ENCODE measurements at places on chromosomes 1 and 21.
A peak's percentile ranks its signal among the peaks of the same experiment; 100 is the strongest.

DNA sequence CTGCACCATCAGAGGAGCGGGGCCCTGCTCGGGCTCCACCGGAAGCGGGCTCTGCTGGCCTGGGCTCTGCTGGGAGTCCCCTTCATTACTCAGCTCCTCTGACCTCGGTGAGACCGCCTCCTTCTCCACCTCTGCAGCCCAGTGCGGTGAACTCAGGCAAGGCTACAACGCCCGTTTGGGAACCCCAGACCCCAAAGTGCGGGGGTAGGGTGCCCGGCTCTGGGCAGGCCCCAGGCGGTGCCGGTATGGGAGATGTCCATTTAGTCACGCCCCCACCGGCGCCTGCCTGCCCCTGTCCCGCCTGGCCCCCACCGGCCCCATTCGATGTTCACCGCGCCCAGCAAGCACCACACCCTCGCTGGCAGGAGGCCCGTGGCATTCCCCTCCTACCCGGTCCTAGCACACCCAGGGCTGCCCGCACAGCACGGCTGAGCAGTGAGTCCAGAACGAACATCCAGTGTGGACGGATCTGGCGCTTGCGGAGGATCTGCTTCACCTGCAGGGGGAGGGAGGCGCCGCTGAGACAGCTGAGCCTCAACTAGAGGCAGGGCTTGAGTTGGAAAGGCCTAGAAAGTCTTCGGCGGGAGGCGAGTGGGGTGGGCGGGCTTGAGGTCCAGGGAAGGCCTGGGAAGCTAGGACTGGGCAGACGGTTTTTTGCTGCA is 10.0 kb downstream of the MAP3K6 start:
- DNase-seq, result no peak

DNA sequence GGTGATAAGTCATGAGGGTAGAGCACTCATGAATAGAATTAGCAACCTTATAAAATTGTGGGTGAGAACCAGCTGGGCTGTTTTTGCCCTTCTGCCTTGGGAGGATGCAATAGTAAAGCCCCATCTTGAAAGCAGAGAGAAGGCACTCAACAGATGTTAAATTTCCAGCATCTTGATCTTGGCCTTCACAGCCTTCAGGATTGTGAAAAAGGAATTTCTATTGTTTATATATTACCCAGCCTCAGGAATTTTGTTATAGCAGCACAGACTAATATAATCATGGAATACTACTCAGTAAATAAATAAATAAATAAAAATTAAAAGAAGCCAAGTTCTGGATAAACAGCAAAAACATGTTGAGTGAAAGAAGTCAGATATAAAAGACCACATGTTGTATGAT is 175.2 kb downstream of the KCNT2 start:
- DNase-seq, result no peak

- DNase-seq, result no peak
Observed at GRCh38 chr1:188958461-188959115, 1519.1 kb downstream of the BRINP3 start.

DNA sequence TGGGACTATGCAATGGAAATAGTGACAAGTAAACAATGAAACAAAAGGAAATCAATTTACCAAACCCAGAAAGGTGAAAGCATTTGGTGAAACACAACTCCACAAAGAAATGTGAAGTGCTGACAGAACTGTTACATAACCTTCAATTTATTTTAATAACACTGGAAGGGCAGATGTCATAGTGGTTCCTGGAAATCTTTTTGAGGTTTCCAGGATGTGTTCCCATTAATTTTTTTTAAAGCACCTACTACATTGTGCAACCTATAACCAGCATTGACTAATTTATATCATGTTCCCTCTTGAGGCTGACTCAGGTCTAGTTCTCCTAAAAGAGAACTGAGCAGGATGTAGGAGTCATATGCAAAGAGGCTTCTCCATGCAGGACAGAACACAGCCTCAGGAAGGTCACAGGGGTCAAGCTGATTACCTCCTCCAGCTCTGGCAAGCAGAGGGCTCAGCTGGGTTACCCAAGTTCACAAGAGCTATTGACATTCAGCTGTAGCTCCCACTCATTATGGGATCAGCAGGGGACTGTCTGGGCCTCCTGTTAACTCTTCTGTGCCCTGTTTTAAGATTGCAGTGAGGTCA is 157.1 kb upstream of the NRIP1 start:
- peak; percentile 25 for DNase-seq

- no peak for DNase-seq
Observed at GRCh38 chr1:78237364-78237916, 191.7 kb downstream of the GIPC2 start.

DNA sequence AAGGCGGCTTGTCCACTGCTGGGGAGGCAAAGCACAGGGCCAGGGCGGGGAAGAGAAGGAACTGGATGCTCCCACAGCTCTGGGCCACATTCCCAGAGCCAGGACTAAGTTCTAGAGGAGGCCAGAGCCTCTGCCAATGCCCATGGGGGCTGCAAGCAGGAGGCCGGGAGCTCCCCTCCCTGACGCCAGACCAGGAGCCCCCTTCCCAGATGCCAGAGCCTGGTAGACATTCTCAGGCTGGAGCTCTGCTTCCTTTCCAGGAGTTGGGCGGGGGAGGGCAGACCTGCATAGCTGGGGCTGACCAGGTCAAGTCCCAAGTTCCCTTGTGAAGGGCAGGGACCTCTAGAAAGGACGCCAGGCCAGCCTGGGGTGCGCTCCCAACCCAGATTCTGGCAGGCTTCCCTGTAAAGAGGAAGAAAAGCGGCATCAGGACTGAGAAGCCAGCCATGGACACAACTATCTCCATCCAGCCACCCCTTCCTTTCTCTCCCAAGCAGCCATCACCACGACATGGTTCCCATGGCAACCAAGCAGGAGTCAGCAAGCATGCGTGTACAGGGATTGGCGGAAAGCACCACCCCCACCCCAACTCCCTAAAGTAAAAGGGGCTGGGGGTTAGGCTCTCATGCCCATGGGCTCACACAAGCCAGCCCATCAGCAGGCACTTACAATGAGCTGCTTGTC is 13.4 kb downstream of the KIF21B start:
- DNase-seq, result no peak

DNA sequence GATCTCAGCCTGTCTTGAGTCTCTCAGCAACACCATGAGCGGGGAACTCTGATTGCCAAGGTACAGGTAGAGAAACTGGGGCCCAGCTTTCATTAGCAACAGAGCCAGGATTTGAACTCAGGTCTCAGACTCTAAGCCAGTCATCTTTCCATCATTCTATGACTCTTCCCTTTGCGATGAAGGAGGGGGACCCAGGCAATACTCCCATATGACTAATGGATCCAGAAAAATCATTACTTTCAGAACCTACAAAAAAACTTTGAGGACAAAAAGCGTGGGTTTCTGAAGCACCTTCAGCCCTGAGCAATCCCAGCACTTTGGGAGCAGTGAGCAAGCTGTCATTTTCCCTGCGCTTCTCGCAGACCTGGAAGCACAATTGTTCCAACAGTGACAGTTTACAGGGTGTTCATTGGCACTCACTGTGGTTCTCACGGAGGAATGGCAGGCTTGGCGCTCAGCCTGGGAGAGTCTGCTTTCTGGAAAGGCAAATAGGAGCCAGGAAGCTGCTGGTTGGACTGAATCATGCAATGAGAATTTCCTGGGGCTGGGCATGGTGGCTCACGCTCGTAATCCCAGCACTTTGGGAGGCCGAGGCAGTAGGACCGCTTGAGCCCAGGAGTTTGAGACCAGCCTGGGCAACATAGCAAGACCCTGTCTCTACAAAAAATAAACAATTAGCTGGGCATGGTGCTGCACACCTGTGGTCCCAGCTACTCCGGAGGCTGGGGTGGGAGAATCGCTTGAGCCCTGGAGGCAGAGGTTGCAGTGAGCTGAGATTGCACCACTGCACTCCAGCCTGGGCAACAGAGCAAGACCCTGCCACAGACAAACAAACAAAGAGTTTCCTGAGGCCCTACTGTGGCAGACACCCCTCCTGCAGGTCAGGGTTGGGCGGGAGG is 40.1 kb downstream of the SLC2A7 start:
- peak; percentile 88 for DNase-seq

- DNase-seq, result no peak
Observed at GRCh38 chr1:66685265-66685664, 67.0 kb upstream of the DYNLT5 start.

DNA sequence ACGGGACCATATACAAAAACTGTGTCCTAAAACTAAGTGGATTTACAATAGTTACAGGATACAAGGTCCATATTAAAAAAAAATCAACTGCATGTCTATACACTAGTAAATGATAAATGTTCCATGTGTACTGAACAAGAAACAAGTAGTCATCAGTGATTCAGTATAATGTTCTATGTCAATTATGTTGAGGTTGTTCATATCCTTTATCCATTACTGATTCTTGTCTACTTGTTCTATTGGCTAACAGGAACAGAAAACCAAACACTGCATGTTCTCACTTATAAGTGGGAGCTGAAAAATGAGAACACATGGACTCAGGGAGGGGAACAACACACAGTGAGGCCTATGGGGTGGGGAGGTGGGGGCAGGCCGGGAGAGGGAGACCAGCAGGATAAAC is 90.5 kb downstream of the CDC42BPA start:
- DNase-seq, result no peak

- DNase-seq, result no peak
Observed at GRCh38 chr1:86394416-86394815, 1.7 kb downstream of the ODF2L start.

- DNase-seq, result peak; percentile 86
Observed at GRCh38 chr1:16073490-16074119, at the start of gene FAM131C. Gene FAM131C, minus strand, starts transcription at chr1:16073651. Its CDS starts 209 bp downstream, at chr1:16073442.

DNA sequence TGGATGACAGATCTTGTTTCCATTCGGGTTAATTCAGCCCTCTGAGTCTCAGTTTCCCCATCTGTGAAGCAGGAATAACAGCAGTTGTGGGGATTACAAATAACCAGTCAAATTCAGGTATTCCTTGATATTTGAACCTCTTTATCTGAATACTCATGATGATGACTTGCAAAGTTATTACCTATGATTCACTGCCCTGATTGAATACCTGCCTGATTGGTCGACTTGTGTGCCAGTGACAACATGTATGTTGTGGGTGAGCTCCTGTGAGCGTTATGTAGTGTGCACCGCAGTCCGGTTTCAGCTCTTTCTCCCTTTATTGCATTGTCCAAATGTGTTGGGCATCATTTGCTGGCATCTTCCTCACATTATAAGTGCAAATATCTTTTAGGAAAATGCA is 9.5 kb upstream of the TMEM61 start:
- no peak for DNase-seq

GRCh38 chr21:35921471-35921870 is 138.9 kb downstream of the SETD4 start:
- DNase-seq, result no peak

GRCh38 chr1:197277166-197277565 is 9.1 kb downstream of the CRB1 start:
- DNase-seq, result no peak

DNA sequence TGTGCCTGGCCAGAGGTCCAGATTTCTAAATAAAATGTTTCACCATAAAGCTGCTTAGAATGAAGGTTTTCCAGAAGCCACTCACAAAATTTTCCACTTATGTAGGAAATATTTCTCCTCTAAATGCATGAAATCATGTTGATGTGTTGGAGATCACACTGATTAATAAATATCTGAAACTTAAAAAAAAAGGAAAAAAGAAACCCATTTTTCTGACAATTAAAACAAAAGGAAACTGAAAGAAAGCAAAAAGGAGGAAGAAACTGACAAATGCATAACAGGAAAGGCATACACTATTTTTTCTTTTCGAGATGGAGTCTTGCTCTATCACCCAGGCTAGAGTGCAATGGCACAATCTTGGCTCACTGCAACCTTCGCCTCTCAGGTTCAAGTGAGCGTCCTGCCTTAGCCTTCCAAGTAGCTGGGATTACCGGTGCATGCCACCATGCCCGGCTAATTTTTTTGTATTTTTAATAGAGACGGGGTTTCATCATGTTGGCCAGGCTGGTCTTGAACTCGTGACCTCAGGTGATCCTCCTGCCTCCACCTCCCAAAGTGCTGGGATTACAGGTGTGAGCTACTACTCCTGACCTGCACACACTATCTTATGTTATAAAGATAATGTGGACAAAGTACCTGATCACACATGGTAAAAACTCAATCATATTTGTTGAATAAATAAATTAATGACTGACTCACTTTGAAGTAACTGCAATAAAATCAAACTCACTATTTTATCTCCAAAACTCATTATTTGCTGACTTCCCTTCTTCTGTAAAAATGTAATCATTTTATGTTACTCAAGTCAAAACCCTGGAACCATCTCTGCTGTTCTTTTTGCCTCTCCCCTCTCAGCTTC is 149.8 kb upstream of the NR5A2 start:
- DNase-seq, result no peak

GRCh38 chr1:86018283-86018923 is 138.2 kb downstream of the COL24A1 start:
- DNase-seq, result peak; percentile 28

- no peak for DNase-seq
Observed at GRCh38 chr1:101431956-101432510, 195.2 kb downstream of the S1PR1 start.

- no peak for DNase-seq
Observed at GRCh38 chr1:46528297-46528955, 23.0 kb downstream of the KNCN start.

DNA sequence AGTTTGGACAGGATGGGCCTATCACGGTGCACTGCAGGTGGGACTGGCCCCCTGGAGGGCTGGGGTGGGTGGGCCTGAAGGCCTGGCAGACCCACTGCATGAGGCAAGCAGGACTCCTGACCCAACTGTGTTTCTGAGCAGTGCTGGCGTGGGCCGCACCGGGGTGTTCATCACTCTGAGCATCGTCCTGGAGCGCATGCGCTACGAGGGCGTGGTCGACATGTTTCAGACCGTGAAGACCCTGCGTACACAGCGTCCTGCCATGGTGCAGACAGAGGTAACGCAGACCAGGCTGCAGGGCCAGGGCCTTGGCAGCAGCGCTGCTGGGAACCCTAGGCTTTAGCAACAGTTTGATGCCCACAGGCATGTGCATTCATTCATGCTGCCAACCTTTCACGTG is 29.0 kb upstream of the KDM4A start:
- no peak for DNase-seq

- DNase-seq, result no peak
Observed at GRCh38 chr1:167198518-167199133, 22.1 kb upstream of the POU2F1 start.
